MG63 (cell line): ENCODE measurements at places on chromosomes 5 and 9.

- no peak for DNase-seq
Observed at GRCh38 chr9:136031094-136031493, 64.0 kb downstream of the NACC2 start.

- no peak for DNase-seq
Observed at GRCh38 chr9:88462191-88462590, 72.8 kb upstream of the NXNL2 start.

DNA sequence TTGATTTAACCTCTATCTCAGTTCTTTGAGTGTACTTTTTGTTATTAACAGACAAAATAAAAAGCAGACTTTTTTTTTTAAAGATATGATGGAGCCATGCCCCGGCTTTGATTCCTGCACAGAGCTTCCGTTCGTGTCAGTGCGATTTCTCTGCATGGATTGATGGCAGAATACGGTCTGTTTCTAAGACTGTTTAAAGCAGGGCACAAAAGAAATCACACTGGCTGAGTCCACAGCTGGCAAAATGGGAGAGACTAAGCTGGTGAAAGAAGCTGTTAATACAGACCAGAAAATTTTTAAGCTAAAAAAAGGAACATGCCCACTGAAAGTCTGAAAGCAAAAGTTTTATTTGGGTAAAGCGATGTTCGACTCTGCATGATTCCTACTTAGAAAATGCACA, 501.4 kb upstream of the WWC1 start:
- DNase-seq: no peak

DNA sequence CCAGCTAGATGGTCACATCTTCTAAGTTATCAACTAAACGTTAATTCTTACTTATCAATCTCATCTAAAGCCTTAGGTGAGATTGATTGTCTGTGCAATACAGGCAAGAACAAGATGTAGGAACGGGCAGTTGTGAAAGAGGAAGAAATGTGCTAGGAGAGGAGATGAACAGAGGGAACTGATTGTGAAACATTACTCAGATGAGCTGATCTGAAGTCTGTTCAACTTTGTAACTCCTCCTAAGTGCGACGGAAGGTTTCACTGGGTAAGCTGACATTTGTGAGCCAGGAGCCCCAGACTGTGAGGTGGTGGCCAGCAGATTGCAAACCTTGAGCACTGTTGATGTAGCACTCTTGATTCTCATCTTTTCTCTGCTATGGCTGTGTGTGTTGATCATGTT, 204.1 kb downstream of the CD180 start:
- DNase-seq: no peak

GRCh38 chr5:128144491-128144890, 60.9 kb downstream of the SLC12A2 start:
- DNase-seq: no peak

DNA sequence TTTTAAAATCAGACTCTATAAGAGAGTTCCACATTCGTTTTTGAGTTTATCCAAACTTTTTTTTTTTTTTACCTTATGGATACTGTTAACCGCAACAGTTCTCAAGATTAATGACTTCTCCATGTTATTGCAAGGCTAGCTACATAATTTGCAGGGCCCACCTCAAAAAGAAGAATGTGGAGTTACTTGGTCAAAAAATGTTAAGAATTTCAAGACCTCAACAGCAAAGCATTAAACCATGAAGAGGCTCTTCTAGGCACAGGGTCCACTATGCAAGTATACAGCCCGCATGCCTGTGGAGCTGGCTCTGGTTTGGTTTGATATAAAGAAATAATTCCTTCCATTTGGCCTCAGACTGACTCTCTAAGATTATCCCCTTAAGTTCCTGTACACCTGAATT, 133.3 kb upstream of the TLX3 start:
- no peak for DNase-seq

DNA sequence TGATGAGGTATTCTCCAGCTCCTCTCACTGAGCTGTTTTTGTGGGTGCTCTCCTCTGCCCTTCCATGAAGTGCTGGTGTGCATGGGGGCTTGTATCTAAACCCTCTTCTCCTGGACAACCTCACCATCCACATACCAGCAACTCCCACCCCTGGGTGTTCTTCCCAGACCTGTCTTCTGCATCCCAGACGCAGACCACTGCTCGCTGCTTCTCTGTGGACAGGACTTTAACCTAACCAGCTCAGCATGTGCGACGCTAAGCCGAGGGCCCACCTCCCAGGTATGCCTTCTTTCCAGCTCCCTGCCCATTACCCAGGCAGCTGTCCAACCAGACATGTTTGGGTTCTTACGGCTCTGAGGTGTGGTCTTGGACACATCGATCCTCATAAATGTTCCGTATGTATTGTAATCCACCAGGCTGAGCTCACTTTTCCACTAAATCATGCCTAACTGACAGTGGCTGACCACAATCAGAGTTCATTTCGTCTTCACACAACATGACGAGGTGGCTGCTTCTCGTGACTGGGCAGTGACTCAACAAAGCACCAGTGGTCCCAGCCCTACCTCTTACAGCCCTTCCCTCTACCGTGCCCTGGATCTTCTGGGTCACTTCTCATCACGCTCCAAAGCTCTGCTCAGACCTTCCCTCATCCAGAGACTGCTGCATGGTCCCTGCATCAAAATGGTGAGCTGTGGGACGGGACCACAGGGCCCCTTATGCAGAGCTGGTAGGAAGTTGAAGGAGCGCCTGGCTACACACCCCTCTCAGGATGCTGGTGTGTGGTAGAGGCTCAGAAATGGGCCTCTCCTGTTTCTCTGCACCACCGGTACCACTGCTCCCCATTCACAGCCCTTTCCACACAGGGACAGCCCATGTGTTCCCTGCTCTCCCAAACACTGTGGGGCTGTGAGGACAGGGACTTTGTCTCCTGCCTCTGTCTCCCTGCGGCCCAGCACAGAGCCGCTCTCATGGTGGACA, 9.6 kb upstream of the PTGES2 start:
- no peak for DNase-seq

DNA sequence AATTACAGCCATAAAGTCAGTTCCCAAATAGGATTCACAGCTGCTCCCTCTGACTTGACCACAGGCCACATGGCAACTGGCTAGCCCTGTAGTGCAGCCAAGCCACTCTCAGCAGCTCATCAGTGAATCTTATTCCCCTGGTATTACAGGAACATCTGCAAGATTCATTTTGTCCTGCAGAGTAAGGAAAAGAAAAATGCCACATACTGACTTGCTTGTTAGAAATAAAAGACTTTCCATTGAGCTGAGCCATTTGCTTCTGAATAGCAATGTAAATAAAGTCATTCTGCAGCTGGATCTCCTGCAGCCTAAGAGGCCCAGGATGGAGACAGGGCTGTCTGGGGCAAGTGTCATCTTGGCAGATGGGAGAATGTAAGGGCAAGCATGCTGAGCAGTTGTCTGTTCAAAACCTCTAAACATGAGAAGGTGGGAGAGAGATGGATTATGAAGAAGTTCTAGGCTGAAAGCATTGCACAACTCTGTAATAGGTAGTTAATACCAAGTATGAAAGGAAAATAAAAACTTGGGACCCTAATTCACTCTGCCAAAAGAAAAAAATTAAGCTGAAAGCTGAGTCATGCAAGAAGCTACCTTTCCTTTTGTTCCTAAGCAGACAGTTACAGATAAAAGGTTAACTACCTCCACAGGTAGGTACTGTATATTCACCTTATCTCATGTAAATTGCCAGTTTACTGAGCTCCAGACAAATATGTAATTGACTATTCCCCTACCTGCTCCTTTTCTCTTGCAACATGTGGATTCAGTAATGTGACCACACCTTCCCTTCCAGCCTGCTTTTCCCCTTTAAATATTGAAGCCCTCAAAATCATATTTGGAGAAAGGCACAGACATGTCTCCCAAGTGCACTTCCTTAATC, 244.4 kb upstream of the RAI14 start:
- no peak for DNase-seq

- no peak for DNase-seq
Observed at GRCh38 chr9:128078504-128079434, 10.7 kb downstream of the SLC25A25 start.

- peak; percentile 20 for DNase-seq
Observed at GRCh38 chr5:5886812-5887486, 464.5 kb downstream of the ICE1 start.

- no peak for DNase-seq
Observed at GRCh38 chr9:136558373-136558772, 12.5 kb upstream of the NOTCH1 start.

GRCh38 chr5:1246711-1247431, 21.7 kb downstream of the SLC6A18 start:
- DNase-seq: peak; percentile 65

GRCh38 chr9:573691-574410, 267.6 kb upstream of the DMRT1 start:
- DNase-seq: no peak

- DNase-seq: no peak
Observed at GRCh38 chr9:113493203-113493520, 29.6 kb downstream of the RGS3 start.

GRCh38 chr9:75850459-75851200, 39.8 kb upstream of the PCSK5 start:
- DNase-seq: no peak

DNA sequence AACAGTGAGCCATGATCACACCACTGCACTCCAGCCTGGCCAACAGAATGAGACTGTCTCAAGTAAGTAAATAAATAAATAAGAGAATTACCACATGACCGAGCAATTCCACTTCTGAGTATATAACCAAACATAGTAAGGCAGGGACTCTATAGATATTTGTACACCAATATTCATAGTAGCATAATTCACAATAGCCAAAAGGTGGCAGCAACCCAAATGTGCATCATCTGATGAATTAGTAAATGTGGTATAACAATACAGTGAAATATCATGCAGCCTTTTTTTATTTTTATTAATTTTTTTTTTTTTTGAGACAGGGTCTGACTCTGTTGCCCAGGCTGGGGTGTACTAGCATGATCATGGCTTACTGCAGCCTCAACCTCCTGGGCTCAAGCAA, 33.1 kb downstream of the ALDH7A1 start:
- peak; percentile 9 for DNase-seq

GRCh38 chr5:100890461-100891008, 12.5 kb downstream of the ST8SIA4 start:
- DNase-seq: no peak

DNA sequence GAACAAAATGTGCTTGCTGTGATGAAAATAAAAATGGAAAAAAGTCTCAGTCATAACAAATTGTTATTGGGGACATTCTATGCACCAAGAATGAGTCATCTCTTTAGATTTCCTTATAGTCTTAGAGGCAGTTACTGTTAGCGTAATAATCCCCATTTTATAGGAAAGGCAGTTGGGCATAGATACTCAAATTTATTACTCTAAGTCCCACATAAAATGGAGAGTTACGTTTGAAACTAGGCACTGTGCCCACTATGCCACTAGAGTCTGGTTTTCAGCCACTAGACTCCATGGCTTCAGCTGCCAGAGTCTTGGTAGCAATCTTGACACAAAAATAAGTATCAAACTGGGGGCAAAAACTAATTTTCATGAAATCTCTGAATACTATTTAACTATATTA, 317.9 kb upstream of the MEF2C start:
- no peak for DNase-seq

DNA sequence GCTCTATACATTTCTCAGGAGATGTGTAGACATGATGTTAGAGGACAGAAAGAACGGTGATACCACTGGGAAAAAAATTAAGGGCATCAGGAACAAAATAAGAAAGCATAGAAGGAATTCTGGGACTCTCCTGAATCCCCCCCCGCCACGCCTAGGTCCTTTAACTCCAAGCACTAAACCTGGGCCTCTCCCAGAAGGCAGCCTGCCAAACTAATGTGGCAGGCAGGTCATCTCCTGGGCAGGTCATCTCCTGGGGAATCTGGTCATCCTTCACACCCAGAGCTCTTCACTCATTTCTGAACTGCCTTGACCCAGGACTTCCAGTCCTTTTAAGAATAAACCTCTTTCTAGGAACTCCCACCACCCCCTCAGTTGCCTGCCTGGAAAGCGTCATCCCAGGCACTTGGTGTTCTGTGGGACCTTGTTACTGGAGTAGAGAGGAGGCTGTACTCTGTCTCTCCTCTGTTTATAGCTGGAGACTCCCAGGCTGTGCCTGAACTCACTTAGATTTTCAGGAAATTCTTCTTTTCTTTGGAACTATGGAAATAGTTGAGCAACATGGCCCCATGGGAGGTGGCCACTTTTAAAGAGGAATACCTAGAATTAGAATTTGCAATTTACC, 24.1 kb downstream of the PSAT1 start:
- DNase-seq: no peak

- no peak for DNase-seq
Observed at GRCh38 chr5:105350486-105351140, 1788.0 kb upstream of the NUDT12 start.

DNA sequence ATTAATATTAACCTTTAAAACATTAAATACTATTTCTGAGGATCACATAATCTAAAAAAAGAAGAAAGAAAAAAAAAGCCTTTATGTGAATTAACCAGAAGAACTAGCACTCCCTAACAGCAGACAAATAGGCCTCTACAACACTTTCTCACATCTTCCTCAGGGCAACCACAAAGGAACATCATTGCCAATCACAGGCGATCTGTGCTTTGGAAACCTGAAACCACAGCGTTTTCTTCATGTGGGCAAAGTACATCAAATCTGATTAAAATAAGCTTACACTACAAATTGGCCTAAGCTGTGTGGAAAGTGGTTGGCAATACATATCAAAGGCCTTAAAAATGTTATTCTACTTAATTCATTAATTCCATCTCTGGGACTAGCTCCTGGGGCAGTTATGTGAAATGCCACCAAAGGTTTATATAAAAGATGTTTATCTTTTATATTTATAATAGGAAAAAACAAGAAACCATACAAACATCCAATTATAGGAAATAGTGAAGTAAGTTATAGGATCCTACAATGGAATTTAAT, 184.8 kb upstream of the TBCA start:
- no peak for DNase-seq
